ENCODE measurements at places on chromosomes 2 and 18.

GRCh38 chr2:204065566-204065965 lies 129.0 kb downstream of the ICOS start:
- DNase-seq, result no peak

DNA sequence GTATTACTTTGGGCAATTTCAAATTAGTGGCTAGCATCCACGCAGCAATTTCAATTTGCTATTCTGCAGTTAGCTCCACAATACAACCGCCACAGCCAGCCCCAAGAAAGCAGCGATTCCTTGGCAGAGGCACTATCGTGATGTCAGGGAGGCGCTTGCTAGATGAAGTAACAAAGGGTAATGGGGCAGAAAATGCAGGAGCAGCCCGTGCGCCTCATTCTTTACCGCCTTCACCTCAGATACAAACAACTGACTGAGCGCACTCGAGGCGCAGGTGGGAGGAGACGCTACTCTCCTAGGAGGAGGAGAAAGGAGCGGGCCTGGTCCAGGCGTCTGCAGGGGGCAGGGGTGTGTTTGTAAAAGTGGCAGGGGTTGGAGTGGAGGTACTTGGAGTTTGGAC lies 76.9 kb upstream of the ASB18 start:
- DNase-seq, result no peak

DNA sequence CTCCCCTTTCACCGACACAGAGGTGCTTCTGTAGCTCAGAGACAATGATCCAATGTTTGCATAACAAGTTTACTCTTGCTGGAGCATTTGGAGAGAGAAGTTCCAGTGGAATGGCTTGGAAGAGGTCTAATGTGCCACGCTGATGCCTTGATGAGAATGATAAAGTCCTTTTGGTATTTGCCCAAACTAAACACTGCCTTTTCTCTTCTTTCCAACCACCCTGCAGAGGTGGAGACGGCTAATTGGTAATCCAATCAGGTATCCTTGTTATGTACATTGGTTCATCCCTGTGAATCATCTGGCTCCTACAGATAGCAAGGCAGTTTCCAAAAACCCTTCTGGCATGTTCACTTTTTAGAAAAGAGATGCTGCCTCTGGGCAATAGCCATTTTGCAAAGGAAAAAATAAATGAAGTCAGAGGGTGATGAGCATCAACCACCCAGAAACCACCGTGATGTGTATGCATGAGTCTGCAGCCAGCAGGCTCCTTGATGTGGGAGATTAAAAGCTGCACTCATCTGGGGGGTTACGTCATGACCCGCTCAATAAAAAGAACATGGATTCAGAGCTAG lies 40.6 kb downstream of the KIAA2012 start:
- DNase-seq, result no peak

GRCh38 chr2:180692322-180692721 lies 288.1 kb upstream of the UBE2E3 start:
- no peak for DNase-seq

- no peak for DNase-seq
Observed at GRCh38 chr2:100632037-100632436, 69.2 kb downstream of the PDCL3 start.

- no peak for DNase-seq
Observed at GRCh38 chr2:127098711-127099110, 8.2 kb downstream of the BIN1 start.

DNA sequence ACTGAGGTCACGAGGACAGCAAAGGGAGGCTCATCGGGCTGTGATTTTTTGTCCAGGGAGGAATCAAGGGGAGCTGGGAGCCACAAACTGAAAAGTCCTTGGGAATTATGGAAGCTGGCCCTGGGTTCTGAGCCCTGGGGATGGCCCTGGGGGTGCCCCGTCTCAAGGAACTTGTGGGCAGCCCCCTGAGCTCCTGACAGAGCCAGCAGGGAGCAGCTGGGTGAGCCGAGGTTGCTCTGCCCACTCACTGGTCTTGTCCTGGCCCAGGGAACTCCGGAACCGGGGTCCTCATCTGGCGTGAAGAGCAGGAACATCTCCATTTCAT lies 61.3 kb upstream of the HDAC4 start:
- DNase-seq, result no peak
